ENCODE measurements at places on chromosomes 13 and 19. TPM values are rescaled to one million over a fixed set of nuclear protein-coding genes. Genes with fewer than 3 reads are reported as not detected.

The CXCL17 gene
- not detected for total RNA-seq

The RNF17 gene
- total RNA-seq = 0.14 TPM

The TNNT1 gene
- not detected for total RNA-seq

The PRX gene
- 3.5 TPM for total RNA-seq

The CYP4F8 gene
- total RNA-seq = not detected

The CEACAM3 gene
- total RNA-seq = 0.71 TPM

The GADD45B gene
- 160 TPM for total RNA-seq

The LHB gene
- not detected for total RNA-seq

The OR7D4 gene
- not detected for total RNA-seq

- DNase-seq = no peak
These were observed 7.4 kb upstream of the TPP2 start for GRCh38 chr13:102589301-102589822.

DNA sequence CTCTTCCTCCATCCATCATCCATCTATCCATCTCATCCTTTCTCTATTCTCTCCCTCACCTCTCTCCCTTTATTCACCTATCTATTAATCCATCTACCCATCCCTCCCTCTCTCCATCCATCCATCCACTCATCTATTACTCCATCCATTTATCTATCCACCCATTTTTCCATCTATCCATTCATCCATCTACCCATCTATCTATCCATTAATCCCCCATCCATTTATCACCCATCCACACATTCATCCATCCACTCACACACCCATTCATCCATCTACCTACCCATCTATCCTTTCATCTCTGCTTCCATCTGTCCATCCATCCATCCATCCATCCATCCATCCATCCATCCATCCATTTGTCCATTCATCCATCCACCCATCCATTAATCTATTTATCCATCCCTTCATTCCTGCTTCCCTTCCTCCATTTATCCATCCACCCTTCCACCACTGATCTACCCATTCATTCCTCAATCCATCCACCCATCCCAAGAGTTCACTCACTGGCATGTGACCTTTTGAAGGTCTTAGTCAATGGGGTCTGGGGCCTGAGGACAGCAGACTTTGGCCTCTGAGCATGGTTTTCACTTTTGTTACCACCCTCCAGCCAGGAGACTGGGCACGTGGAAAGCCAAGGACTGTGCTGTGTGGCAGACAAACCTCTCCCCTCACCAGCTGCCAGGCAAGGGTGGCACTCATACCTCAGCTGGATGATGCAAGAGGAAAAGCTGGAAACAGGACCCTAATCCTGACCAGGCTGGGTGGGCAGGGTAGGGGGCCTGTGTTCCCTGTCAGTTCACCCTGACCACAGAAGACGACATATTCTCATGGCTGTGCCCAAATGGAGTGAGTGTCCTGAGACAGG lies 126.7 kb downstream of the URI1 start:
- DNase-seq = no peak

- no peak for DNase-seq
These were observed 10.8 kb downstream of the LDLR start for GRCh38 chr19:11100049-11100448.

GRCh38 chr19:33048806-33049676 lies 15.6 kb downstream of the RHPN2 start:
- no peak for DNase-seq

DNA sequence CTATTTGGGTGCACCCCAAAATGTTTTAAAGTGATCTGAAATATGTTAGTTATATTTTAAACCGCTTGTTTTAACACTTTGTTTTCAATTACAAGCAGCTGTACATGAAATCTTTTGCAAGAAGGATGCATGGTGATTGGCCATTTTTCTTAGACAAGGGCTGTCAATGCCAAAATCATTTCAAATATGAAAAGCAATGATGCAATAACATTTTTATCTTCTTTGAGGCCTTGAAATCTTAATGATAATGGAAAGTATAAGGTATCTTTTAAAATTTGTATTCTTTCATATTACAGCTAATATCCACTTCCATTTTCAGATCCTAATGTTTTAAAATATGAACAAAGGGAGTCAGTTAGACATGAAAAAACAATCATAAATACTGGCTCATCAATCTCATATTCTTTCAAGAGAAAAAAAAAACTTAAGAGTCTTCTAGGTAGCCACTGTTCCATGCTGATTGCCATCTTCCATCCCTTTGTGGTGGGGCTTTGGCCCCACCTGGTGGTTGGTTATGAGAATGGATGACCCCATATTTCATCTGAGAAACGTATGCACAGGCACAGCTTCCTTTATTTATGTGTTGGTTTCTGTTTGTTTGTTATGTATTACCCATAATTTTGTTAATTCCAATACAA lies 330.3 kb upstream of the MIR17HG start:
- no peak for DNase-seq

GRCh38 chr19:21569494-21569865 lies 64.1 kb downstream of the ZNF429 start:
- no peak for DNase-seq

DNA sequence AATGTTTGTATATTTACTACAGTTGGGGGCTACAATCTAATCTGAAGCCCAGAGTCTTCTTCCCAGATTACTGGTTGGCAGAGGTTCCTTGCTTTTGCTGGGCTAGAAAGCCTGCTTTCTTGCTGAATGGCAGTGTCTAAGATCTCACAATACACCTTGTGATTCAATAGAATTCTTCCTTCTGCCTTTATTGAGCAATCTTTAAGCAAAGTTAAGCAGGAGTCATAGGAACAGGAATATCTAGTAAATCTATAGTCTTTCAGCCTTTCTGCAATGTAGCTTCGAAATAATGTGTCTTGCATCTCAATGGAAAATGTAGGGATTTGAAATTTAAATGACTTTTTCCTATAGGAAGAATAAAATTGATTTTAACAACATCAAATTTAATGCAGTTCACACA lies 346.1 kb downstream of the SLITRK1 start:
- DNase-seq = no peak

DNA sequence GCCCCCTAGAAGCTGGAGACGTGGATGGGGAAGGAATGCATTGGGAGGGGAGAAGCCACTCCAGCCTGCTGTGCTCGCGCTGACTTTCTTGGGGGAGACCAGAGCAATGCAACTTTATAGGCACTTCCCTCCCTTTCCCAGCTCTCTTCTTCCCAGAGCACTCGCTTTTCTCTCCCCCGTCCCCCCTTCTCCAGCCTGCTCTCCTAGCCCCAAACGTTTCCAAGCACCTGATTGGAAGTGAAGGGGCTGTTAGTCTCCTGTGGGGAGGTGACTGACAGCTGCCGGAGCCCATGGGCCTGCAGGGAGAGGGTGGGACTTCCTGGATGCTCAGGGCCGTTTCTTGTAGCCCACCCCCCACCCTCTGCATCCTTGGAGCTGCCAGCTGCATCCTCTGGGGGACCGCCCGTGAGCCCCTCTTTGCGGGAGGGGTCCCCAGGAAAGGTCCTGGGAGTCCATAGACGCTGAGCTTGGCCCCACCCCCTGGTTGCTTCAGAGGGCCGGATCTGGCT lies 2.5 kb downstream of the HDGFL2 start:
- DNase-seq = no peak

- peak; percentile 89 for DNase-seq
These were observed 190.9 kb downstream of the COL4A1 start for GRCh38 chr13:110116072-110116487.

DNA sequence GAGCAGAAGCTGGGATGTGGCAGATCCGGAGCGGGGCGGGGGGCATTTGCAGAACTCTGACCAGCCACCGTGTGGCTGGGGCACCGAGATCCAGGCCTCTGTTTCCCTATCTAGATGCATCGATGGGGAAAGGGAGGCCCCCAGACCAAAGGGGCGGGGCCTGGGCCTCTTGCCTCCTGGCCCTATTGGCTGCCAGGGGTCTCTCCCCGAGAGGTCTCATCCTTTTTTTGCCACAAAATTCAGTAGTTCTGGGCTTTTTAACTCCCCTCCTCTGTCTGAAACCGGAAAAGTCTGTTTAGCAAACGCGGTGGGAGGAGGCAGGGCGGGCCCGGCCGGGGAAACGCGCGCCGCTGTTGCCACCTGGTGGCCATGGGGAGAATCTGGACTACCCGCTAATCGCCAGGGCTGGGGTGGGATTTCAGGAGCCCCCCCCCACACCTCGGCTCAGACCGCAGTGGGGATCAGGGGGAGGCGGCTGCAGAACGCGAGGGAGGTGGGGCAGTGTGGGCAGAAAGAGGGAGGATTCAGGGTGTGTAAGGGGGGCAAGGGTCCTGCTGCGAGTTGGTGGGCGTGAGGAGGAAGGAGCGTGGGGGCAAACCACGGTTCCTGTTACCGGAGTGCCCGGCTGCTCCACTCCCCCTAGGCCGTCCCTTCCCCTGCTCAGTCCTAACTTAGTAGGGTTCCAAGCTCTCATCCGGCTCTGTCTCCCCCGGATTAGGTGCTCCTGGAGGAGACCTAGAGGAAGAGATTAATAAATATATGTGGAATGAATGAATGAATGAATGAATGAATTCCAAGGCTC lies 28.3 kb downstream of the IL12RB1 start:
- DNase-seq = peak; percentile 96

DNA sequence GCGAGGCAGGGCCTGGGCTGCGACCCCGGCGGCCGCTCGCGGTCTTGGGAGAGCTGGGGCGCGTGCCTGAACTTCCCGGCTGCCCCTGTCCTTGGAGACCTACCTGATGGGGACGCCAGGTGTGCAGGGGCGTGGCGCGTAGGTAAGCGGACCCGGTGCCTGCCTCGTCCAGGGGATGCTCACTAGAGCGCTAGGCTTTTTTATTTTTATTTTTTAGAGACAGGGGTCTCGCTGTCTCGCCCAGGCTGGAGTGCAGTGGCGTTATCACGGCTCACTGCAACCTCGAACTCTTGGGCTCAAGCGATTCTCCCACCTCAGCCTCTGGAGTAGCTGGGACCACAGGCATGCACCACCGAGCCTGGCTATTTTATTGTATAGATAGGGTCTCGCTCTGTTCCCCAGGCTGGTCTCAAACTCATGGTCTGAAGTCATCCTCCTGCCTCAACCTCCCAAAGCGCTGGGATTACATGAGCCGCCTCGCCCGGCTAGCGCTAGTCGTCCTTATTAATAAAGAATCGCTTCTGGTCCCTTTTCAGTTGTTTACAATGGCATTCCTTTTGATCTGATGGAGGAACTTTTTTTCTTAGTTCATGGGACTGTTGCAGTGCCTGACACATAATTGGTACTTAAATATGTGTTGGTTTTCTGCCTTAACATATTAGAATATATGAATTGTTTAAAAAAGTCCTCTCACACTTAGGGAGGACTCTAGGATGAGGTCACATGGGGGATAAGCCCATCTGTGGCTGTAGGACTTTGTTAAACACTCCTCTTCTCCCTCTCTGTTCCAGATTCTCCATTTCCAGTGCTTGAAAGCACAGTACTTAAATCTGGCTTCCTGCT lies 812 bp downstream of the DPY19L3 start:
- no peak for DNase-seq

DNA sequence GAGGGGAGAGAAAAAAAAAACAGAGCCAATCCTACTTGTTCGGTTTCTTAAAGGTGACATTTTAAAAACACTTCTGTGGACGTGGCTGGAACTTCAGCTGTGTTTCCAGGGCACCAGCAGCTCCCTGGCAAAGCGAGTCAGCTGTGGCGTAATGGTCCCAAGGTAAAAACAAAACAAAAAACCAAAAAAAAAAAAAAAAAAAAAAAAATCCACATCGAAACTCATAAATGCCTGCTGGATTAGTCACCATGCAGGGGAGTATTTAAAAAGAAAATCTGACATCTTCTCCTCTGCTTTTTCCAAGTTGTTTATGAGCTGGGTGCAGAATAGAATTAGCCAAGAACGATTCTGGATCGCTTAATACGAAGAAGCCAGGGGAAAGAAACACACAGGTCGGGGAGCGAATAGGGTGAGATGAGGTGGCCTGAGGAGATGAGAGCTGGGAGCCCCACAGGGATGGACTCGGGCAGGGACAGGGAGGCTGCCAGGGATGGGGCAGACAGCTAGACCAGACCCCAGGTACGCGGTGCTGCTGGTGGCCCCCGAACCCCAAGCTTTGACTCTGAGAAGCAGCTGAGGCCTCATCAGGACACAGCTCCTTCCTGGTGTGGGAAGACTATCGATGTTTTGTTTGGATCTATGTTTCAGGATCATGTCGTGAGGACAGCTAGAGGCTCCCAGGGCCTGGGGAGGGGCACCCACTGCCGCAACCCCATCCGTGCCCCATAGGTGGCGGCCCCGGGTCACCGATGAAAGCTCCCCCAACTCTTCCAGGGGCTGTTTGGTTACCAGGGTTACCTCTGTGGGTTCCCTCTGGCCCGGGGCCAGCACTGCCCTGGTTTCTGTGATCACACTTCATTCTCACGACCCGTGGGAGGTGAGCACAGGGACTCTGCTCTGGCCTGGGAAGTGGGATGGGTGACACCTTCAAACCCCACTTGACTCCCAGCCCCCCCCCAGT lies 3.1 kb upstream of the CTXN1 start:
- no peak for DNase-seq

DNA sequence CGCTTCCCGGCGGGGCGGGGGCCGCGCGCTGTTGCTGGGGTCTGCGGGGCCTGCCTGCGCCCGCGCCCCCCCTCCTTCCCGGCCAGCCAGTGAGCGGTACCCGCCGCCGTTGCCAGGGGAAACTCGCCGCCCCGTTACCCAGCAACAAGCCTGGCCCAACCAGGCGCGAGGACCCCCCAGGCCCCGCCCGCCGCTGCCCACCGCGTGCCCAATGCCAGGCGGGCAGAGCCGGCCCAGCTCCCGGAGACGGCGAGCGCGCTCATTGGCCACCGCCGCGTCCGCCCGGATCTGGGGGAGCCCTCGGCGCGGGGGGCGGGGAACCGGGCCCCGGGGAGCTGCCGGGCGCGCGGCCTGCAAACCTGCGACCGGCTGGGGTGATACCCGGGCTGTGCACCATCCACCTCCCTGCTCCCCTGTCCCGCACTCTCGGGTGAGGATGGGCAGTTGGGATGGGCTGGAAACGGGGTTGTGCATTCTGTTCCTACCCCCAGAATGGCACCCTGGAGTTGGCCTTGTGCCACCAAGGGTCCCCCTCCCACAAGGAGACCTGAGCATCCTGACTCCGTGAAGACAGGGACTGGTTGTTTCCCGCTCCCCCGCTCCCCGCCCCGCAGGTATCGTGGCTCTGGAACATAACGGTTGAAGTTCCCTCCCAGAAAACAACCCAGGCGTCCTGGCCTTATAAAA lies 8.8 kb upstream of the BBC3 start:
- DNase-seq = no peak

DNA sequence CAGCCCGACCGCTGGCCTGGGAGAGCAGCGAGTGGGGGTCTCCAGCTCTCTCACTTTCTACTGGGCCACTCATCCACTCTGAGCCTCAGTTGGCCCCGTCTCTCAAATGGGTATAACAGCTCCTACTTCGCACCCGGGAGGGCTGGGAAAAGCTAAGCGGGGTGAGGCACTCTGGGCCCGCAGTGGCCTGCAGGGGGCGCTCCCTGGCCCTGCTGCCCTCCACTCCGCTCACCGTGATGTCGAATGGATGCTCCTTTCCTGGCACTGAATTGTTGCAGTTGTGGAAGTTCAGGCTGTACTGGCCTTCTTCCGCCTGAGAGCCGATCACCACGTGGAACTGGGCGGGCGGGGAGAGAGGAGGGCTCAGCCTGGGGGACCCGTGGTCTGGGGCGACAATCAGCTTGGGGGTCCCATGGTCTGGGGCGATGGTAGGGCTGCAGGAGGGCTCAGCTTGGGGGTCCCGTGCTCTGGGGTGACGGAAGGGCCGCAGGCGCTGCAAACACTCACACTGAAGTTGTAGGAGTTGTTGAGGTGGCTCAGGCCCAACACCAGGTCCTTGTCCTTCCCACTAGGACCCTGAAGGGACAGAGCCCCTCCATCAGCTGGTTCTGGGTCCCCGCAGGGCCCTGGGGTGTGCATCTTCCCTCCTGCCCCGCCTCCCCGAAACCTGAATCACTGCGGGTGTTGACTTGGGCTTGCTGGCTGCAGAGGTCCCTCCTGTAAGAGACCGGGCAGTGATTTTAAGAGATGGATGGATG lies 3.9 kb downstream of the GPR108 start:
- DNase-seq = no peak

- DNase-seq = peak; percentile 80
These were observed 75.3 kb downstream of the CACNA1A start for GRCh38 chr19:13430790-13431582.

All from posterior vena cava (tissue), 2 donors.